ENCODE measurements at places on chromosomes 1 and 21.

GRCh38 chr21:41010101-41010435, 157.9 kb upstream of the BACE2 start:
- no peak for DNase-seq

GRCh38 chr21:31803039-31804007, 69.5 kb upstream of the HUNK start:
- DNase-seq = no peak

GRCh38 chr1:161840363-161840762, 74.2 kb downstream of the ATF6 start:
- DNase-seq = no peak

DNA sequence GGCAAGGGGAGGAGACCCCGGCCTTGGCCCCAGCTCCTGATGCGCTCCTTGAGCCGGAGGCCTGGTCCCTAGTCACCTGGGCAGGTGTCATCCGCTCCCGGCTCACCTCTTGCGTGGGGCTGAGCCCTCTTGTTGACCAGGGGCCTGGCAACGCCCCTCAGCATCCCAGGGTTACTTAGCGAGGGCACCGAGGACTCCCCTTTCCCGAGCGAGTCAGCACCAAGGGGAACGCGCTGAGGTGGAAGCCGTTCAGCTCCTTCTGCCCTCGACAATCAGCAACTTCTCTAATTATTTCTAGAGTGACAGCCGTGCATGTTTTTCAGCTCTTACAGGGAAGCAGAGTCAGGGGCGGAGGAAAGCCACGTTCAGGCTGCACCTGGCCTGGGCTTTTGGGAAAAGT, 522 bp downstream of the SLC45A1 start:
- no peak for DNase-seq

DNA sequence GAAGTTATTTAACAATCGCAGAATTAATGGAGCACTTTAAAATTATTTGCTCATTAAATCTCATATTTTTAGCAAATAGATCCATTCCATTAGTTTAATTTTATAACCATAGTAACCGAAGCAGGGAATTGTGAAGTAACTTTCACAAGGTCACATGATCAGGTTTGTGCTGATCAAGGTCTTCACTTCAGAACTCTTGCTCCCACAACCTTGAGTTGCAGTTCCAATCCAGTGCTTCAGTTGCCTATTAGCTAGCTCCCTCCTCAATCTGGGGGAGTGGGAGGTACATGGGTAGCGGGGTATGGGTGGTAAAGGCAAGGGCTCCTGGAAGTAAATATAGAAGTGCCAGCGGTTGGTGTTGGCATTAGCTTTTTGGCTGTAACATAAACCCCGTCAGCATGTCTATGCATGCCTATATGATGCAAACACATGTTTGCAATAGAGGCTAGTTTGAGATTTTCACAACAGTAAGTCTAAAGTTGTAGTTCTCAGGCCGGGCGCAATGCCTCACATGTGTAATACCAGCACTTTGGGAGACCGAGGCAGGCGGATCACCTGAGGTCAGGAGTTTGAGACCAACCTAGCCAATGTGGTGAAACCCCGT, 5.8 kb downstream of the ATP5IF1 start:
- DNase-seq = no peak
